ENCODE measurements at places on chromosomes 5 and 9.

- DNase-seq, result no peak
These were observed 427.6 kb downstream of the SPOCK1 start for GRCh38 chr5:137071526-137071925.

DNA sequence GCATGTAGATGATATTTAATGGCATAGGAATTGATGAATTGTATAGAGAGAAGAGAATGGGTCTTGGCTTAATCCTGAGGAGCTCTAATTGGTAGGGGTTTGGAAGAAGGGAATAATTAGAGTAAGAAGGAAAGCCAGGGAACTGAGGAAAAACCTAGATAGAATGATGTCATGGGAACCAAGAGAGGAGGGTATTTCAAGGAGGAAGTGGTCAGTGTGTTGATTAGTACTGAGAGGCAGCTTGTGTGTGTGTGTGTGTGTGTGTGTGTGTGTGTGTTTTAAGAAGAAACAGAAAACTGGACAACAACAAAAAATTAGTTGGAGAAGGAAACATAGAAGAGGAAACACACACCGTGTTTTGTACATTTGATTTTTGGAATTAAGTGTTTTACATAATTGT lies 42.8 kb downstream of the MAST4 start:
- no peak for DNase-seq

- no peak for DNase-seq
These were observed 37.4 kb downstream of the CPEB4 start for GRCh38 chr5:173925449-173926071.

DNA sequence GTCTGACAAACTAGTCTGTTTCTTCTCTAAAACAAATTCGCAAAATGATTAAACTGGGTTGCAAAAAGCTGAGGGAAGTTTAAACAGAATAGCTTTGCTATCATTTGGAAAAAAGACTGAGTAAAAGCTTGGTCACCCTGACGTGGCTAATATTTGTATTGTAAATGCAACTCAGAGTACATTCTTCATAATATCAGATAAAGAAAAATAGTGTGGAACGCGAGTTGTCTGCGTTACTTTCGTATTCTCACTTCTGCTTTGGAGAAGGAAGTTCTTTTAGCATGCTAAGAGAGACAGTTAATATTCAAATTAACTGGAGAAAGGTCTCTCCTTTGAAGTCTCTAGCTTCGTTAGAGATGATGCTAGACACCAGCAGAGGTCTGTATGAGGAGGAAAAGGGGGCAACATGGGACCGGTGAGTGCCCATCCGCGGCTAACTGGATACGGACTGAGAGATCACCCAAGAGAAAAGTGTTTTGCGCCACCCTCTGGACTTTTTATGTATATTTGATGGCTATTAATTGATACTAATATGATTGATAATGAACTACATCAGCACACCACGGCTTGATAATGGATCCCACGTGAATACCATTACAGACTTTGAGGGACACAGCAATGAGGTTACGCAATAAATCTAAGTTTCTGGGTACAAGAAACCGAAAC lies 2.9 kb upstream of the CNTRL start:
- DNase-seq, result no peak

DNA sequence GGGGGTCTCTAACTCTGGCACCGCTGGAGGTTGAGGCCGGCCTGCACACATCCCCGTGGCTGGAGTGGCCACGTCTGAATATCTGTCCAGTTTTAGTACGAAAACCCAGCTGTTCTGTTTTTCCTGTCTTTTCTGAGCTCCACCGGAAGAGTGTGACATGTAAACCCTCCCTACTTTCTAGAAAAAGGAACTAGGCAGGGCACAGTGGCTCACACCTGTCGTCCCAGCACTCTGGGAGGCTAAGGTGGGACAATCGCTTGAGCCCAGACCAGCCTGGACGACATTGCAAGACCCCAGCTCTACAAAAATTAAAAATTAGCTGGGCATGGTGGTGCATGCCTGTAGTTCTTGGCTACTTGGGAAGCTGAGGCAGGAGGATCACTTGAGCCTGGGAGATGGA lies 8.2 kb upstream of the PHYKPL start:
- DNase-seq, result no peak
